Lower lobe of right lung (tissue), 2 donors: ENCODE measurements at places on chromosomes 3 and 15. TPM values are rescaled to one million over a fixed set of nuclear protein-coding genes. Genes with fewer than 3 reads are reported as not detected.

DNAJC13 gene
- 45.0 TPM for total RNA-seq

- H3K27me3 ChIP-seq: no peaks in the 10 kb centered on the region
- no peak overlapping the region for H3K4me3 ChIP-seq
- no peak overlapping the region for H3K27ac ChIP-seq
- DNase-seq: no peak
These were observed 237.8 kb upstream of the GADL1 start for GRCh38 chr3:31132132-31132769.

DNA sequence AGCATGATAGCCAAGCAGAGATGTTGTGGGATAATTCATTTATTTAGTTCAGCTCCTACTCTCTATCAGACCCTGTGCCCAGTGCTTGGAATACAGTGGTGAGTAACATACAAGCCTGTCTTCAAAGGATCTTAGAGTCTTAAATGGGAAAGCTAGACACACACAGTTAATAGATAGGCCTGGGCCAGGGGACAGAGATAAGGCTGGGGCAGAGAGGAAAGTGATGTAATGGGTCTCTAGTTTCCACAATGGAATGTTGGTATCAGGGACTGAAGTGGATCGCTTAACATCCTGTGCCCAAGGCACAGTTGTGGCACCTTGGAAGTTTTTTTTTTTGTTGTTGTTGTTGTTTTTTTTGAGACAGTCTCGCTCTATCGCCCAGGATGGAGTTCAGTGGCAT lies 79.9 kb upstream of the POLG start:
- DNase-seq: no peak
- no peaks in the 10 kb centered on the region for H3K36me3 ChIP-seq
- H3K27me3 ChIP-seq: peaks cover 98% of the 10 kb centered on the region
- H3K4me1 ChIP-seq: peaks cover 2% of the 10 kb centered on the region
- no peak overlapping the region for H3K27ac ChIP-seq

DNAH12 gene
- total RNA-seq: 11.2 TPM

ITGB5 gene
- total RNA-seq: 93.1 TPM

- no peaks in the 10 kb centered on the region for H3K27me3 ChIP-seq
- H3K4me3 ChIP-seq: no peak overlapping the region
- no peak overlapping the region for H3K27ac ChIP-seq
- no peaks in the 10 kb centered on the region for H3K36me3 ChIP-seq
These were observed 88.1 kb downstream of the ZIC1 start for GRCh38 chr3:147497286-147497685.

GRCh38 chr3:72890166-72890925 lies 2.5 kb downstream of the GXYLT2 start:
- H3K27ac ChIP-seq: peak overlapping the region; percentile 55
- H3K27me3 ChIP-seq: peaks cover 23% of the 10 kb centered on the region

DNA sequence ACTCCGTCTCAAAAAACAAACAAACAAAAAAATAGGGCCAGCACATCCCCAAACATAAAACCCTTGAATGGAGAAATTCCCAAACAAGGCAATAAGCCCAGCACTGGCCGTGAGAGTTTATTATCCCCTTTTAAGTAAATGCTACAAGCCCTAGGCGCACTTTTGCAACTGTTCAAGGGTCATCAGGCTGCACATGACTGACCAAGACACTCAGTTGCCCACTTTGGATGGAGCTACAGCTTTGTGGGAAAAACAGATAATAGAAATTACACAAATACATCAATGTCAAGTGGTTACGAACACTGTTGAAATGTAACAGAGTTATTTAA lies 33.7 kb upstream of the ZNF445 start:
- no peak for DNase-seq
- peak overlapping the region; percentile 84 for H3K27ac ChIP-seq
- H3K4me1 ChIP-seq: peaks cover 23% of the 10 kb centered on the region
- no peaks in the 10 kb centered on the region for H3K36me3 ChIP-seq
- H3K27me3 ChIP-seq: no peaks in the 10 kb centered on the region

GRCh38 chr15:90903733-90904536 lies 833 bp downstream of the MAN2A2 start:
- no peaks in the 10 kb centered on the region for H3K27me3 ChIP-seq
- peak overlapping the region; percentile 94 for H3K27ac ChIP-seq
- peak overlapping the region; percentile 85 for H3K4me3 ChIP-seq
- peak; percentile 45 for DNase-seq
- H3K36me3 ChIP-seq: peaks cover 42% of the 10 kb centered on the region
- peaks cover 21% of the 10 kb centered on the region for H3K4me1 ChIP-seq
